ENCODE measurements at places on chromosomes 4 and X.

DNA sequence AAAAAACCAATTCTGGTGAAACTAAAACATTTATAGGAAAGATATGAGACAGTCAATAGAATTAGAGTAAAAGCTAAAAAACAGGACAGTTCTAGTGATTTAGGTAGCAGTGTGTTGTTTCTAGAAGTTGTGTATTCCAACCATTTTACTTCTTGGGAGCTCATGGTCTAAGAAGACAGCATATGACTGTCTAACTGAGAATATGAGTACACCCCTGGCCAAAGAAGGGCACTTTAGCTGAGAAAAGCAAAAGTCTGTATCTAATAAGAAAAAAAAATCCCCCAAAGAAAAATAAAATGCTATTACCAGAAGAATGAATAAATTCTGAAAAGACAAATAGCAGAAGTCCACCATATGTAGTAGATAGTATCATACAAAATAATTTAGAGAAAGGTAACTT, 26.4 kb downstream of the EREG start:
- DNase-seq: no peak

GRCh38 chr4:185171373-185172071, 28.5 kb downstream of the SLC25A4 start:
- DNase-seq: no peak

- DNase-seq: no peak
These were observed 82.5 kb downstream of the AMELX start for GRCh38 chrX:11375614-11376119.

GRCh38 chrX:44843318-44843702, 511 bp upstream of the DUSP21 start:
- DNase-seq: no peak

GRCh38 chr4:41452484-41453225, 85.3 kb upstream of the LIMCH1 start:
- DNase-seq: peak; percentile 33

DNA sequence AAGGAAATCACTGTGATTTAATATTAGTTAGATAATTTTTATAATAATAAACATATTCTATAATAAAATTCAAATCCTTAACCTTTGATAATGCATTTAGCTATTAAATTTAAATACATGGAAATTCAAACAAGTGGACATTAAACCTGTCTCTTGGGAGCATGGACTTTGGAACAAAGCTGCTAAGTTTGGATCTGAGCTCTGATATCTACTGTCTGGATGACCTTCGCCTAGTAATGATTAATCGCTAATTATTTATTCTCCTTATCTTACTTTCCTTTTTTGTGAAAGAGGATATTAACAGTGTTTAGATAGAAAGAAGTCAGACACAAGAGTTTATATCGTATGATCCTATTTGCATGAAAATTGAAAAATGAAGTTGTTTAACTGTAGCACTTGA, 980.9 kb downstream of the FSTL5 start:
- DNase-seq: no peak

GRCh38 chr4:117873779-117874178, 160.5 kb upstream of the NDST3 start:
- DNase-seq: no peak

DNA sequence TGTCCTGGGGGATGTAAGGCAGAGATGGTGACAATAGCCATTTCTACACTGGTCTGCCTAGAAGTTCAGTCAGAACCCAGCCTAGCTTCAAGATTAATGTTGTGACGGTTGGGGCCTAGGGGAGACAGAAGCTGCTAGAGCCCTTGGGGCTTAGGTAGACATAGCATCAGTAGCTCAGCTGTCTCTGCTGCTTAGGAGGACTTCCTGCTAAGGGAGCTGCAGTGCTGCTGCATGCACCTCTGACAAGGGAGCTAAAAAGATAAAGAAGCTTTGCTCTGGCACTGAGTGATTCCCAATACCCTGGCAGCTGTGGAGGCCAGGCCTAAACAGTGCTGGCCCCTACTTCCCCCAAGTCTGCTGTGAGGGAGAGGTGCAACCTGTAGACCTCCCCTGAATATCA, 116.0 kb downstream of the CT47B1 start:
- DNase-seq: no peak

GRCh38 chr4:139725236-139725635, 59.6 kb downstream of the MGST2 start:
- no peak for DNase-seq

GRCh38 chrX:141924293-141924692, 20.6 kb downstream of the MAGEC1 start:
- no peak for DNase-seq

GRCh38 chr4:150395872-150396271, 186.1 kb upstream of the MAB21L2 start:
- DNase-seq: no peak

DNA sequence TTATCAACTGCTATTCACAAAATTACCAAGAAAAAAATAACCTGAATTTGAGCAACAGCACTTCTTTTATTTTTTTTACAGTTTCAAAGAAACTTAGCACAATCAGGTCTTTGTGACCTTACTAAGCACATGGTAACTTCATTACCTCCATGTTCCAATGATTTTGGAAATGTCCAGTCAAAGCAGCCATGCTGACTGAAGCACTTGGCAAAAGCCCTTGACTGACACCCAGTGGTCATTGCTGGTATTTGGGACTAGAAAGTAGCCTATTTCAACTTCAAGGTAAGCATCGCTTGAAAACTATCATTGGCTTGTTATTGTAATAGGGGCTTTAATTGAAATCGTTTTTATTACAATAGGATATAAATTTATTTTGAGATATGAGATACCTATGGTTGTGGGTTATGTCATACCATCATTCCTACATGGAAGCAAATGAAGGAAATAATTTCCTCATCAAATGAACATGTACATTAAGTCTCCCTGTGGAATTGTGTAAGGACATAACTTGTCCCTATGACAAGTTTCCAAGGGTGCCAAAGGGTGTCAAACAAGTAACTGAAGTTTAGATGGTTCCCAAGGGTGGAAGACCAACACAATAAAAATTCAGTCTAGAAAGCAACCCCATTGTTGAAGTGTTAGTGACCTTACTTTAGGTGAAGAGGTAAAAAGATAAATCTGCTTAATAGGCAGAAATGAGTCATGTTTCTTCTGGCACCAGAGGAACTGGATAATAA, 15.2 kb upstream of the ANXA10 start:
- DNase-seq: peak; percentile 72

GRCh38 chr4:77651820-77652219, 46.2 kb downstream of the CXCL13 start:
- DNase-seq: no peak

DNA sequence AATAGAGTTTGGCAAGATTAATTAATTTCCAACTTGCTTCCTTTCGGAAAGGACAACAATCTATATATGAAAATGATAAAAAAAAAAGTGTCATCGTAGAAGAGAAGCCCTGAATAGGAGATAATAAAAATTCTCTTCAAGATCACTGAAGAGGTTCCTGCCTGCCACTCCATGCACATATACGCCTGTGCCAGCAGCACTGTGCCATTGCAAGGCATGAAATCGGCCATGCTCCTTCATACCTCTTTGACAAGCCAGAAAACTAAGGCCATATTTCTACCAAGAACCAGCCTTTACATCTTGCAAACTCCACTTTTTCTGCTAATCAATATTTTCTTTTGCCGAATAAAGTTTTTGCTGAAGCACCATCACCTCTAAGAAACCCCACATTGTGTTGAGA, 365.5 kb downstream of the CXXC4 start:
- DNase-seq: no peak

- peak; percentile 43 for DNase-seq
These were observed at the start of gene NWD2 for GRCh38 chr4:37244583-37245390. TSS of gene NWD2 (plus strand) at chr4:37244743. CDS start at chr4:37245068, 325 bp downstream.

DNA sequence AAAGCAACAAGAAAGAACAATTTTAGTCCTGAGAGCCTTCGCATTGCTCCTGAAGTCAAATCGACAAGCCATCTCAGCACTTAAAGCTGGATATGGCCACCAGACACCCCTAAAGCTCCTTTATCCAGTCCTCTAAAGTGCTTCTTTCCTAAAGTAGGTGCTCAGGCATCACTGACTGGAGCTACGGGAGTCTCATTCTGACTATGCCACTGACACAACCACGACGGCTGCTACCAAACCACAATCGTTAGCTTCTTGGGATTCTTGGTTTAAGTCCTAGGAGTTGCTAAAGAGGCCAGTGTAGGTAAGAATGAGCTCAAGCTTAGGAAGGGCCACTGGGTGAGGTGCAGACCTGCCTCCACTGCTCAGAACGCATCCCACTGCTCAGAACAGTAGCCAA, 1.0 kb downstream of the SLC10A6 start:
- DNase-seq: no peak

- no peak for DNase-seq
These were observed 246.6 kb upstream of the AADAT start for GRCh38 chr4:170336238-170336775.

- no peak for DNase-seq
These were observed 12.6 kb downstream of the C4orf54 start for GRCh38 chr4:99645036-99645435.

GRCh38 chr4:71677568-71677967, 106.3 kb downstream of the GC start:
- no peak for DNase-seq

GRCh38 chr4:95091272-95091671, 333.5 kb downstream of the BMPR1B start:
- DNase-seq: no peak

DNA sequence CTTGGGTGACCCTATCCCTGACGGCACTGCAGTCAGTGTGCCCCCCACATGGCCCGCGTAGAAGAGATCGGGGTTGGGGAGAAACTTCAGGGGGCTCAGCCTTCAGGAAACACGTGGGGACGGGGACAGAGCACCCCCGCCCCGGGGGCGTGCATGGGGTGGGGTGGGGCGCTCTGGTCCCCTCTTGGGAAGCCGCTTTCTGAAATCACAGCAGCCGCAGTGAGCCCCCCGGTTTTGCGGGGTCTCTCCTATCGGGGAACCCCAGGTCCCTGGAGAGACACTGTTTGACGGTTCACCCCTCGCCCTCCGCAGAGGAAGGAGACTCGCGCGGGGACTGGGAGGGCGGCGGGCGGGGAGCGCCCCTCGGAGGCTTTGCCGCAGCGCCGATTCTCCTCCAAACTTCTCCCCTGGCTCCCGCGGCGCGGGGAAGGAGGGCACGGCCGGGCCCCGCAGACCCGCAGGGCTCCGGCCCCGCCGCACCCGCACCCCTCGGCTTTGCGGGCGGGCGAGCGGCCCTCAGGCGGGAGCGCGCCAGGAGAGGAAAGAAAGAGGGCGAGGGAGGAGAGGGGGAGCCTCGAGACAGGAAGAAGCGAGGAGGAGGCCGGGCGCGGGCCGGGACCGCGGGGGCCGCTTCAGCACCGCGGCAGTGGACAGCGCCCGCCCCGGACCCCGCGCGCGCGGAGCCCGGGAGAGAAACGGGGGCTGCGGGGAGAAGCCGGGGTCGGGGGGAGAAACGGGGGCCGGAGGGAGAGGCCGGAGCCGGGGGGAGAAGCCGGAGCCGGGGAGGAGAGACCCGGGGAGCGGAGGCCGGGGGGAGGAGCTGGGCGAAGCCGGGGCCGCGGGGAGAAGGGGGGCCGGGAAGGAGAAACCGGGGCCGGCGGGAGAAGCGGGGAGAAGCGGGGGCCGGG, 612 bp downstream of the CPLX1 start:
- DNase-seq: peak; percentile 18

- no peak for DNase-seq
These were observed 7.6 kb downstream of the TIGD4 start for GRCh38 chr4:152771741-152772533.

DNA sequence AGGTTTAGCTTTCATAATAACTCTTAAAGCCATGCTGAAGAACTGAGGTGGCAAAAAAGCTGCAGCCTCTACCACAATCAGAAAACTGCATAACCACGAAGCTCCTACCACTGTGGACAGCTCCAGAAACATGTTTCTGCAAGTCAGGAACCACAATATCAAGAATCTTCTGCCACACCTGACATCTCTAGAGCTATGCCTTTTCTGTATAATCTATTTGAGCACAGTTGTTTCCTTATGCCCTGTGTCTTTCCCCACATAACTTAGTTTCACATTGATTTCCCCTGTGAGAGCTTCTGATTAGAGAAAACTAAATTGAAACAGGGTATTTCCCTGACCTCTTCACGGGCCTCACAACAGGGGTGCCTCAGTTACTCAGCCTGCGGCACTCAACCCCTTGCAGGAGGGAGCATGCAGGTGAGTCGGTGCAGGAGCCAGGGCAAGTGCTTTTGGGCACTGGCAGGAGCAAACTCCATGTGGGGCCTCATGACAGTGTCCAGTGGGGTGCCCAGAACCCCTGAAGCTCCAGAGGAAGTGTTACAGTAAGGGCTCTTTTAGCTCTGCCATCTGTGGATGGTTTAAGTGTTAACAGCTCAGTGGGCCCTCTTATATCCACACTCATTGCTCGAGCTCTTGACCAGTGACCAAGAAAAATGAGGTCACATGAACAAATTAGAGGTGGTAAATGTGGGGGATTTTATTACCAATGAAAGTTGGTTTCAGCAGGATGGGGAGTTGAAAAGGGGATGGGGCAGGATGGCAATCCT, 132.8 kb upstream of the BMP3 start:
- DNase-seq: no peak

DNA sequence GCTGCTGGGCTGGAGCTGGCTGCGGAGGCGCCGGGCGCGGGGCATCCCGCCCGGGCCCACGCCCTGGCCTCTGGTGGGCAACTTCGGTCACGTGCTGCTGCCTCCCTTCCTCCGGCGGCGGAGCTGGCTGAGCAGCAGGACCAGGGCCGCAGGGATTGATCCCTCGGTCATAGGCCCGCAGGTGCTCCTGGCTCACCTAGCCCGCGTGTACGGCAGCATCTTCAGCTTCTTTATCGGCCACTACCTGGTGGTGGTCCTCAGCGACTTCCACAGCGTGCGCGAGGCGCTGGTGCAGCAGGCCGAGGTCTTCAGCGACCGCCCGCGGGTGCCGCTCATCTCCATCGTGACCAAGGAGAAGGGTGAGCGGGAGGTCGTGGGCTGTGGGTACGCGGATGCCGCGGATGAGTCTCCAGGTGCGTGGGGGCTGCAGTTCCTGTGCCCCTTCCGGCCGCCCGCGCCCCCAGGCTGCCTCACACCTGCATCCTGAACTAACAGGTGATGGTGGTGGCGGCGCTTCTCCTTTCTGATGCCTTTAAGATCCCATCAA, 499 bp downstream of the CYP2U1 start:
- DNase-seq: peak; percentile 1

- no peak for DNase-seq
These were observed 28.1 kb downstream of the CLNK start for GRCh38 chr4:10656420-10656819.

DNA sequence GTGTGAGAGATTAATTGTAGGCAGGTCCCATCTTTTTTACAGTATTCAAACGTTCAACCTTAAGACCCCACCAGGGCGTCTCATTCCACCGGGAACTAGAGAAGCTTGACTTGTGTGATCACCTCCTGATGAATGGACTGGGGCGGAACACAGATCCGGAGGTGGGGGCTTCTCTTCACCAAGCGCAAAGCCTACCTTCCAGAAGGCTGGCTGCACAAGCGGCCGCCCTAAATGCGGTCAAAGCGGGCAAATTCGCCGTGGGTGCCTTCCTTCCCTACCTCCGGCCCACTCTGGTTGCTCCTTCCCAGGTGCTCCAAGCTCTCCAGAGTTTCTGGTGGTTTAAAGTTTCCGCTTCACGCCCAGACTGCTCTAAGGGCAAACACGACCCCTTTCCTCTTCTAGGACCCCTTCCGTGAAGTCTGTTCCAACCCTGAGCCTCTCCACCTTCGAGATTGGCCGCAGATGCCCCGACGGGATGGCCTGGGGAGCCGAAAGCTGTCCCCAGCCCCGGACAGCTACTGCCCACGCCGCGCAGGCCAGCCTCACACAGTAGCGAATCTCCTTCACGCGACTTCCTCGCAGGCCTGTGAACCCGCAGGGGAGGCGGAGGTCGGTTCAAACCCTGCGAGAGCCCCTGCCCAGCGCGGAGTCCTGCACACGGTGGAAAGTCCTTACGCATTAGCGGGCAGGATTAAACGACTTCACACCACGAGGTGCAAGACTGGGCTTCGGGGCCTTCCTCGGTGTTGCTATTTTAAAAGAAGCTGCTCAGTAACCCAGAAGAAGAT, 1.6 kb upstream of the WWC2 start:
- no peak for DNase-seq
